ENCODE measurements at places on chromosomes 11 and 22. TPM values are rescaled to one million over a fixed set of nuclear protein-coding genes. Genes with fewer than 3 reads are reported as not detected.

Gene GALR3
- not detected for total RNA-seq

Gene TMPRSS6
- total RNA-seq = not detected

Gene OSBP2
- 0.53 TPM for total RNA-seq

Gene CNIH2
- not detected for total RNA-seq

Gene LMF2
- 119 TPM for total RNA-seq

Gene MMP13
- not detected for total RNA-seq

Gene P2RY2
- 18.3 TPM for total RNA-seq

Gene FCHSD2
- 16.3 TPM for total RNA-seq

Gene MS4A2
- not detected for total RNA-seq

Gene KCNJ5
- 0.53 TPM for total RNA-seq

Gene RAC2
- 11.5 TPM for total RNA-seq

Gene APOL4
- total RNA-seq = not detected

Gene VSTM5
- not detected for total RNA-seq

Gene FGF4
- not detected for total RNA-seq

Gene ANKK1
- not detected for total RNA-seq

Gene EFEMP2
- 92.8 TPM for total RNA-seq

Gene KAT5
- total RNA-seq = 31.0 TPM

Gene FXYD6
- total RNA-seq = 16.4 TPM

Gene IGLL5
- 2.3 TPM for total RNA-seq

Gene HORMAD2
- total RNA-seq = not detected
